ENCODE measurements at places on chromosomes 3 and 15. TPM values are rescaled to one million over a fixed set of nuclear protein-coding genes. Genes with fewer than 3 reads are reported as not detected.
A peak's percentile ranks its signal among the peaks of the same experiment; 100 is the strongest.

The GABRB3 gene
- total RNA-seq, result not detected

The RARRES1 gene
- total RNA-seq, result 24.3 TPM

The UTS2B gene
- 0.24 TPM for total RNA-seq

The ZNF660 gene
- total RNA-seq, result 0.67 TPM

The GRAMD1C gene
- total RNA-seq, result 2.5 TPM

The RPP25 gene
- 1.2 TPM for total RNA-seq

The ALPK3 gene
- total RNA-seq, result 0.27 TPM

The ABTB1 gene
- 4.3 TPM for total RNA-seq

The CFAP44 gene
- 4.8 TPM for total RNA-seq

The CLEC3B gene
- total RNA-seq, result 0.33 TPM

The RETNLB gene
- not detected for total RNA-seq

- DNase-seq, result no peak
These were observed 10.7 kb downstream of the SLC6A20 start for GRCh38 chr3:45785605-45786150.

DNA sequence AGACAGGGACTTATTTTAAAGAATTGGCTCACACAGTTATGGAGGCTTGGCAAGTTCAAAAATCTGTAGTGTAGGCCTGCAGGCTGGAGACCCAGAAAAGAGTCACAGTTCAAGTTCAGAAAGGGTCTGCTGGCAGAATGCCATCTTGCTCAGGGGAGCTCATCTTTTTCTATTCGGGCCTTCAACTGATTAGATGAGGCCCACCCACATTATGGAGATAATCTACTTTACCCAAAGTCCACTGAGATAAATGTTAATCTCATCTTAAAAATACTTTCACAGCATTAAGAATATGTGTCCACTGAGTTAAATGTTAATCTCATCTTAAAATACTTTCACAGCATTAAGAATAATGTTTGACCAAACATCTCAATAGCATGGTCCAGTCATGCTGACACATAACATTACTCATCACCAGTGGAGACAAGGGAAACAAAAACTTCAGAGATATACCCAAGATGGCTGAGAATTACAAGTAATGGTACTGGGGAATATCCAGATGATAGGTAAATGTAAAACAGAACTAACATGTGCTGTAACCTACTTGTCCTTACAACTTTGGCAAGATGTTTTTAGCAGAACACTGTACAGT, 74.3 kb upstream of the STAC start:
- DNase-seq, result peak; percentile 66

GRCh38 chr3:8608791-8609467, 35.7 kb downstream of the SSUH2 start:
- DNase-seq, result no peak

GRCh38 chr3:64291345-64291744, 66.1 kb upstream of the PRICKLE2 start:
- DNase-seq, result peak; percentile 93

GRCh38 chr3:45135959-45136358, 10.2 kb downstream of the CDCP1 start:
- DNase-seq, result no peak

- no peak for DNase-seq
These were observed 243.6 kb downstream of the ARRDC4 start for GRCh38 chr15:98203872-98204660.

DNA sequence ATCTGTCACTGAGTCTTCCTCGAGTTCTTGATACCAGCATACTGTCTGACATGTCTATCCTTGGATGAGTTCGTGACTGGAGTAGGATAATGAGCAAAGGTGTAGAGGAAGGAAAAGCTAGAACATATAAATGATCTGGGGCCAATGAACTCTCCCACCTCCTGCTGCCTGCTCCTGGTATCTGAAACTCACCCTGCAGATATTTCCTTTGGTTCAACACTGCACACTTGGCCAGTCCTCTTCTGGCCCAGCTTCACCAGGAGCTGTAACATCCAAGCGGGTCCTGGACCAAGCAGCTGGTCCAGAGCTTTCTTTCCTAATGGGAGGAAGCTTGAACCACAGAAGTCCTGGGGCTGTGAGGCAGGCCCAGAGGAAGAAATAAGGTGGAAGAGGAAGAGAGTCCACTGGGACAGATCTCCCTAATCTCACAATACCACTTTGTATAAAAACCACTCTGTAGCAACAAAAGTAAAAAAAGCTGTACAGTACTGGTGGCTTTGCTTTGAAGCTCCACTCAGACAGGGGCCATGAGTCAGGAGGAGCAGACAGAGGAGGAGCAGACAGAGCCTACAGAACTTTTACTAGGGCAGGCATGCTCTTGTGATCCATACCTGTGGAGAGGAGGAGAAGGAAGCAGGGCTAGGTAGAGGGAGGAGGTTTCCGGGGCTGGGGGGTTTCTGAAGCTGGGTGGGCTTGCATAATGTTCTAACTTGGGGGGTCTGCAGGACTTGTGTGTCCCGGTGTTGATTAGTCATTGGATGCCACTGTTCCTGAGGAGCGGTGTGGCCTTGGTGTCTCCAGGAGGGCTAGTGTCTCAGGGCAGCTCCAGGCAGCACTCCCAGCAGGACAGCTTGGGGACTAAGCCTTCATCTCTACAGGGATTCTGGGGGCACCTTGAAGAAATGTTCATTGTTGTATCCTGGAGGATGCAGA, 166.9 kb downstream of the ABHD5 start:
- DNase-seq, result no peak

- no peak for DNase-seq
These were observed 27.3 kb downstream of the ENTPD3 start for GRCh38 chr3:40414270-40414669.

GRCh38 chr3:29226706-29227105, 54.2 kb upstream of the RBMS3 start:
- DNase-seq, result no peak

GRCh38 chr15:68770216-68770615, 50.5 kb downstream of the ANP32A start:
- no peak for DNase-seq

DNA sequence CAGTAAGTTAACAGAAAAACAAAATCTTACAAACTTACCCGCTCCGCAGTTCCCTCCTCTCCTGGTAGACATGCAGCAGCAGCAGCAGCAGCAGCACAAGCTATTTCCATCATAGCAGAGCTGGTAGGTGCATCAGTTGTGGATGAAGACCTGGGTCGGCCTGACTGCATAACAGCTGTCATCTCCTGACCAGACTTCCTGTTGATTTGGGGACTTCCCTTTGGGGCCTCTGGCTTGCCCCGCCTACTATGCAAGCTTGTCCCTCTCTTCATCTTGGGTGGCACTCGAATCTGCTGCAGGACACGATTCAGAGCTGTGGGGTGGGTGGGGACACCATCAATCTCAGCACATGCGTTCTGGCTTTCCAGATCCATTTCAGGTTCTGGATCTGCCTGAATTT, 65.7 kb downstream of the TMCC1 start:
- no peak for DNase-seq

DNA sequence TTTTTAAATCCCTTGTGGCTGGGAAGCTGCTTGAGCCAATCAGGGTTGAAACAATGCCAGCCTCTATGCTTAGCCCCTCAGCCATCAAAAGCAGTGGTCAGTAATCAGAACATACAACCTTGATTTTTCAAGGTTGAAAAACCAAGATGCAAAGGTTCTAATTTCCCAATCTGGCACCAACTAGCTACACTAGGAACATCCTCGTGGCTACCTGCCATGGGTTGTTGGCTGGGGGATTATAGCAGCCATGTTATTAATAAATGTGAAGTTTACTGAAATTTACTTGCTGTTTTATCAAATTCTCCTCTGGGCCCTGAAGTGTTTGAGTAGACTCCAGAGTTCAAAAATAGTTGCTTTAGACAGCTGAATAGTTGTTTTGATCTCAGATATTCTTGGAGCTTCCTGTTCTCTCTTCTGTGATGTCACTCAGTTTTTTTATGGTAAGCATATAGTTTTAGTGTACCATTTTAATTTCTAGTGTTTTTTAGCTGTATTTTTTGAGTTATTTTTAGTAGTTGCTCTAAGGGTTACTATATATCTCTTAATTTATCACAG, 31.9 kb downstream of the PCCB start:
- DNase-seq, result no peak

DNA sequence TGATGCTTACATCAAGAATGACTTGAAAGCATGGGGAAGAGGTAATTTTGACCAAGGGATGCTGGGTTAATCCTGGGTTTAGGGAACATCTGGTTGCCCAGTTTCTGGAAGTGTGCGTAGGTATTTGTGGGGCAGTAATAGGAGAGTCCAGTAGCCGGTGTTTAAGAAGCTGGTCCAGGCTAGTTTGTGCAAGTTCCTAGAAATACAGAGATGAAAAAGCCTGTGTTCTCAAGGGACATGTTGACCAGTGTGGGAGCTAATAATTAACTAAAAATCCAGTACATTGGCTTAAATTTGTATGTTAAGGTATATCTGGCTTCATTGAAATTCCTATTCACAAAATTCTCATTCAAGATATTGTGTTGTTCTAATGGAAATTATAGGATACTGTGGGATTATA, 51.2 kb downstream of the UBE2E2 start:
- DNase-seq, result no peak

GRCh38 chr3:59235634-59236012, 185.8 kb upstream of the CFAP20DC start:
- no peak for DNase-seq

GRCh38 chr3:27596921-27597320, 112.7 kb upstream of the SLC4A7 start:
- DNase-seq, result no peak

DNA sequence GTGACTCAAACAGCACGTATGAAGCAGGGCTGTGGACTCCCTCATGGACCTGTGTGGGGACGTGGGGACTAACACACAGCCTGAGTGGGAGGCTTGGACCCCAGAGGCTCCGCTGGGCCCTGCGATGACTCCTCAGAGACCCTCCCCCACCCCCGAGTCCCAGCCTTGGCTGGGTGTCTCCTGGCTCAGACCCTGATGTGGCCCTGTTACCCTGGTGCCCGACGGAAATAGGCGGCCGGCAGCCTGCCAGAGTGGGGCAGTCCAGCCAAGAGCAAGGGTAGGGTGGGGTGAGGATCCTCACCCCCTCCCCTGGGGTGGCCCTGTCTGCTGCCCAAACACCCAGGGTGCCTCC, 15.3 kb downstream of the TNK2 start:
- DNase-seq, result no peak

DNA sequence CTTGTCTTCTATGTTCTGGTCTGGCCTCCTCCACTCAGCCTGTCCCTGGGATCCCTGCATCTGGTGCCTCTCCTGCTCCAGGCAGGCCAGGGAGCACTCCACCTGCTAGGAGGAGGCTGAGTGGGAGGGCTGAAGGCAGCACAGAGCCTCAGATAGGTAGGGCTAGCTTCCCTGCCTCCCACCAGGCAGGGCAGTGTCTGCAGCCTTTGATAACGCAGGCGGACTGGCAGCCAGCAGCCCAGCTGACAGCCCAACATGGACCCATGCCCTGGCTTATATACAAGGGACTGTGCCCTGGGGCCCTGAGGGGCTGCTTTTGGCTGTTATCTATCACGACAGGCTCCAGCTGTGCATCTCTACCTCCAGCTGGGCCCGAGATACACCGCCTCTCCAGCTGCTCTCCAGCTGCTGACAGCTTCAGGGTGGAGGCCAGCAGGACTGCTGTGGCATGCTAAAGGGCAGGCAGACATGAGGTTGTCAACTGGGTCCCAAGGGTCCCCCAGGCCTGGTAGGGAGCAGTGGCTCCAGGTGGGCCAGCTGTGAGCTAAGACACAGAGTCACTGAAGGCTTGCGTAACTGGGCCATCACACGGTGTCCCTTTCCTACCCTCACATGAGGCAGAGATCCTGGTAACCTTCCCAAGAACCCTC, 5.2 kb upstream of the CLK3 start:
- no peak for DNase-seq

All from mammary epithelial cell (primary cell).